ENCODE measurements at places on chromosomes 2 and 18.

- DNase-seq, result no peak
These were observed 46.7 kb upstream of the B3GNT7 start for GRCh38 chr2:231348704-231349373.

GRCh38 chr2:138327967-138328366 is 173.6 kb upstream of the SPOPL start:
- DNase-seq, result no peak

DNA sequence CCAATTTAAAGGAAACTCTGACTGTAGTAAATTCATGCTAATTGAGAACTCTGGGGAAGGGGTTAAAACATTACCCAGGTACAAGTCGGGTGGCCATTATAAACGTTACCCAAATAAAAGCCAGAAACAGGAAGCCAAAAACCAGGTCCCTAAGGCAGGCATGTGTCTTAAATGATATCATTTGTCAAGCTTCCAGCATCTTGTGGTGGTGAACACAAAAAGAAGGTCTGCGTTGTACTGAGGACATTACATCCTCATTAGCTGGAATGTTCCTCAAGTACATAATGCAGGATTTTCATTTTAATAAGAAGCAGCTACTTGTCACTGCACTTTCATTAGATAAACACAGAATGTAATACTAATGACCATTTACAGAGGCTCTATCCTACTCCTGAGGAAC is 10.9 kb downstream of the PTGR3 start:
- no peak for DNase-seq

GRCh38 chr2:104856973-104857261 is 3.0 kb downstream of the POU3F3 start:
- no peak for DNase-seq

DNA sequence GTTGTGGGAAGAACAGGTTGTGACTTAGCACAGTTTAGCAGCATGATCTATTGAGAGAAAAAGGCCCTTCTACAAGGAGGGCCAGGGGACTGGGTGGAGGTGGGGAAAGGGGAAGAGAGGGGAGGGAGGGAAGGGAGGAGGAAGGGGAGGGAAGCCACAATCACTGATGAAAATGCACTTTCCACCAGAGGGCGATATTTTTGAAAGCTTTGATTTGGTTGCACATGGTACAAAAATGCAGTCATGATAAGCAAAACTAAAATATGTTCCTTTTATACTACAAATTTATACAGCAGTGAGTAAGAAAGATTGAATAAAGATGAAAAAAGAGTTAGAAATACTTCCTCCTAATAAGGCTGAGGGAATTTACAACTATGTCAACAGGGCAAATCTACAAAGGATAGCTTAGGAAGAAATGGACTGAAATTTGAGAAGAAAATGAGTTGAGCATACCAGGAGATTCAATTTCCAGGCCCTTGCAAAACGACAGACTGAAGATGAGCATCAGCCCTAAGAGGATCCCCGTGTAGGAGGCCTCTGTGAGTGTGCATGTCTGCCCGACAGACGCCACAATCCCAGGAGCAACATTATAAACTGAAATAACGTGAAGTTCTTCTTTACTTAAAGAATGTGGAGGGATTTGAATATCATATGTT is 17.2 kb downstream of the SH3YL1 start:
- no peak for DNase-seq

DNA sequence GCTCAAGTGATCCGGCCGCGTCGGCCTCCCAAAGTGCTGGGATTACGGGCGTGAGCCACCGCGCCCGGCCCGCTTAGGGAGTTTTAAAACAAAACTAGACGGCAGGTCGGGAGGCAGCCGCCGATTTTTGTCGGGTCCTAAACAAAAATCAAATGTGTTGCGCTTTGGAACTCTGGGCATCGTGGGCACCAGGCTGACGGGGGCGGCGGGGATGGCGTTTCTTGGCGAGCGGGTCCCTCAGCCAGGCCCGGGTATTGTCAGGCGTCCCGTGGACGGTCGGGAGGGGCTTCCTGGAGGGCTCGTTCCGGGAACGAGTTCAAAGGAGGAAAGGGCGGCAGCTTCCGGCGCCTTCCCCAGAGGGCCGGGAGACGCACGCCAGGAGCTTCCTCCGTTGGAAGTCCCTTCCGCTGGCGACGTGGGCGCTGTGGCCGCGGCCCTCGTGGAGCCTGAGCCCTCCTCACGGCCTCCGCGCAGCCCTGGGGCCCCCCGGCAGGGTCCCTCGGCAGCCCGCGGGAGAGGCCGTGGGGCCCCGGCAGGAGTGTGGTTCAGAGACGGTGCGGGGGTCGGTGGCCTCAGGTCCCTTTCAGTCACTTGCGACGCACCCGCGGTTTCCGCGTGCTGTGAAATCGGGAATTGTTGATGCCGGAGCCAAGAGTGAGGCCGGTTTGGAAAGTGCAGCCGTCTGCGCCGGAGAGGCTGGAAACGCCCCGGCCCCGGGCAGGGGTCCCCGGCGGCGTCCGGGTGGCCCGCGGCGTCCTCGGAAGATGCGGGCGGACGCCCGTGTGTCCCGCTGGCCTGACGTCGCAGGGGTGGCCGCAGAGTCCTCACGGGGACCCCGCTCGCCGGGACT is 59.3 kb downstream of the EMILIN2 start:
- DNase-seq, result no peak

DNA sequence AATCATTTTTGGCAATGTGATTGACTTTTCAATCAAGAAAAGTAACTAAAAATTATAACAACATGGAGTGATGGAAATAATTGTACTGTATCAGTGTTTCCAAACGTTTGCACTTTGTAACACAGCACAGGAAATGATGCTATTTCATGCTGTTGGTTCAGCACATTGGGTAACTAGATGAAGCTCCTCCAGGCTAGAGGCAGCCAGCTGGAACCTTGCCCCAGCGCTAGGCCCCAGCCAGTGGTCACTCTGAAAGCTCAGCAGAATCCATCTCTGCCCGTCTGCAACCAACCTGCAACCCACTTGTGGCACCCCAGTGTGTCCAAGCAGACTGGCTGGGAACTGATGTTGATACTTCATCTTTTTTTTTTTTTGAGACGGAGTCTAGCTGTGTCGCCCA is 15.3 kb downstream of the UNC50 start:
- no peak for DNase-seq

DNA sequence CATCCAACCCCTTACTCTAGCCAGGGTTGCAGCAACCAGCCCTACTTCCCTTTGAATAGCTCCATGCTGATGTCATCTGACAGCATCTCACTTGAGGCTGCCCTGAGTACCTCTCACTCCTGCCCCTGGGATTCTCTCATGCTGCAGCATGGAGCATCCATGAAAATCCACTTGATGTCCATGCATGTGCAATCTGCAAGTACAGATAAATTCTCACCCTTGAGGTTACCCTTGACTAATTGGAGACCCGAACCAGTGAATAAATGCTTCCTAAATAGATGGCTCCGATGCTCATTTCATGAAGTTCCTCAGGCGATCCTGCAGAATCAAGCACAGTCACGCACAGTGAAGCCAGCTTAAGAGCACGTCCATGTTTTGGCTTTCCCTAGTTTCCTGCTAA is 298.3 kb downstream of the RBM43 start:
- no peak for DNase-seq

- peak; percentile 28 for DNase-seq
These were observed 68.0 kb downstream of the SERPINB8 start for GRCh38 chr18:64037812-64038414.

DNA sequence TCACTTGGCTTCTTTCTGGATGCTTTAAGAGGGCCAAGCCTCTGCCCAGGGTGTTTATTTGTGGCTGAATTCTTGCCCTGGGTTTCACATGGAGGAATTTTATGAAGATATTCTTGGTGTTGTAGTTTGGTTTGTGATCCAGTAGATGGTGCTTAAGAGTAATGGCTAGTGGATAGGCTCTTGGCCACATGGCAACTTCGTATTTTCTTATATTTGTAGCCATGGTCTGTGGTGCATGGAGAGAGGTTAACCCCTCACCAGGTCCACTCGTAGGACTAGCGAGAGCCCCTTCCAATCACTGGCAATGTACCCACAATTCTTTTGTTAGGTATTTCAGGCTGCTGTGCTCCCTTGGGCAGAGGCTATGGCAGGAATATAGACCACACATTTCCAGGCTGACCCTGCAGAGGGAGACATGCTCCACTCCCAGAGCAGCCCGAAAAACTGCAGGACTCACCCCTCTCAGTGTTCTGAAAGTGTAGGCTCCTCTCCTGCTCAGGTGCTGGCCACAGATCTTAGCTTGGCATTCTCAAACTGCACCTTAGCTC is 582.1 kb upstream of the SETBP1 start:
- DNase-seq, result no peak

- DNase-seq, result peak; percentile 97
These were observed 1541.9 kb upstream of the PIK3C3 start for GRCh38 chr18:40413160-40413559.

DNA sequence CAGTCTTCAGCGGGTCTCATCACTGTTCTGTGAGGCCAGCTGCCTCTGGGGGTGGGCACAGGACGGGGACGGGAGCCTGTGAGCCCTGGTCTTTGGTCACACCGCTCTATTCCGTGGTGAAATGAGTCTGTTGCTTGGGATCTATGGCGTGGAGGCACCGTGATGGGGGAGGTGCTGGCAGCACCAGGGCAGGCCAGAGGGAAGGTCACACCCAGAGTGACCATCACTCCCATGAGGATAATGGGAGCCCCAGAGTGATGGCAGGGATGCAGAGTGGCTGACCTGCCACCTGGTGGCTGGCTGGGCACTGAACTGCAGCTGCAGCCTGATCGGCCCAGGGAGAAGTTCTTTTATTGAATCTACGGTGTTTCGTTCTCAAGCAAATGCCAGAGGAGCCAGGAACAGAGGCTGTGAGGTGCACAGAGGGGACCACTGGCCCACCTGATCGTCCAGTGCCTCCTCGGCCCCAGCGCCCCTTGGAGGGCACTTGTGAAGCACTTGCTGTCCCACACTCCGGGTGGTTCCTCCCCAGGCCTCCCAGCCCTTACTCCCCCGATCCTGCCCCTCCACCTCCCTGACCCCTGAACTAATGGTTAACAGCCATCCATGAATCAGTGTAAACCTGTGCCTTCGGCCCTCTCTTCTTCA is 17.9 kb downstream of the KCNIP3 start:
- DNase-seq, result no peak

DNA sequence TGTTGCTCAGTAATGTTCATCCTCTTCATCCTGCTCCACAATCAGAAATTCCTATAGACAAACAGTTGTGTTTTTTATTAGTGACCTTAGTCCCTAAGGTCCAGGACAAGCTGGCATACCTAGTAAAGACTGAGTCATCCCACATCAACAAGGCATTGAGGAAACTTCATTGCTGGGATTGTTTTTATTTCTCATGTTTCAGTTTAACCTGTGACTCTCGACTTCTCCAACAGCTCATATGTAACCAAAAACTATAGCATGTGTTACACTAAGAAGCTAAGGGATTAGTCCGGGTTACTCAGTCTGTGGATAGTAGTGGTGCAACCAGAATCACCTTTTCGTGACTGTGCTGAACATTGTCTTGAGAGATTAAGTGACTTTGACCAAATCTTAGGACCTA is 292.1 kb downstream of the RDH14 start:
- DNase-seq, result no peak

DNA sequence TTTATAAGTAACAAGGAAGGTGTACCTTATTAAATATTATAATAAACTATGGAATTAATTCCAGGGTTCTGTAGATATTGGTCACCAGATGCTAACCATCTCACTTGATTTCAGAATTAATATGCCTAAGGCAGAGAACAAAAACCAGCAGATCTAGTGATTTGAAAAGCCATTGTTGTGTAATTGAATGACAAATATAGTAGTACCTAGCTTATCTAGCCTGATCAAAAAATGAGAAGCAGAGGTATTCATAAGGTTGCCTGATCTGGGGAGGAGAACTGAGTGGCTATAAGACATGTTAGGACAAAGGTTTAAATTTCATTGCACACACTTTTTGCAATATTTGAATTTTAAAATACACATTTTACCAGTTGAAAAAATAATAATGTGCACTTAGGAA is 132.0 kb upstream of the UBE2E3 start:
- DNase-seq, result no peak

GRCh38 chr18:31596081-31596872 is 4.6 kb downstream of the TTR start:
- DNase-seq, result no peak

DNA sequence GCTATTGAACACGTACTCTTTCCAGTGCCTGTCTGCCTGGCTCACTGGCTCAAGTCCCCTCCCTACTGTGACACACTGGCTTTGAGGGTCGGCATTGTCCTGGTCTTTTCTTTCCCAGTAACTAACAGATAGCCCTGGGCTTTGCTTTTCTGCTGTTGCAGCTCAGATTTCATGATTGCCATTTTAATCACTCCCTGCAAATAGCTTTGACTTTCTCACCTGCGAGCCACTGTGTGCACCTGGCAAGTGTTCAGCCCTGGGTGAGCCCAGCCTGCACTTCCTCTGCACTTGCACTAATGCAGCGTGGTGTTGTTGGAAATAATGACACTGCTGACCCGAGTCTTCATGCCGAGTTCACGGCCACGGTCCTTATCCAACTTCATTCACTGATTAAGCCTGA is 52.9 kb downstream of the DCDC2C start:
- DNase-seq, result no peak

DNA sequence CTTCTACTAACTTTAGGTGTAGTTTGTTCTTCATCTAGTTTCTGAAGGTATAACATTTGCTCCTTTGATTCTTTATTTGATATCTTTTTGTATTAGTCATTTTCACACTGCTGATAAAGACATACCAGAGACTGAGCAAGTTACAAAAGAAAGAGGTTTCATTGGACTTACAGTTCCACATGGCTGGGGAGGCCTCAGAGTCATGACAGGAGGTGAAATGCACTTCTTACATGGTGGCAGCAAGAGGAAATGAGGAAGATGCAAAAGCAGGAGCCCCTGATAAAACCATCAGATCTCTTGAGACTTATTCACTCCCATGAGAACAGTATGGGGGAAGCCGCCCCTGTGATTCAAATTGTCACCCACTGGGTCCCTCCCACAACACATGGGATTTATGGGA is 544.4 kb upstream of the DSEL start:
- DNase-seq, result no peak

DNA sequence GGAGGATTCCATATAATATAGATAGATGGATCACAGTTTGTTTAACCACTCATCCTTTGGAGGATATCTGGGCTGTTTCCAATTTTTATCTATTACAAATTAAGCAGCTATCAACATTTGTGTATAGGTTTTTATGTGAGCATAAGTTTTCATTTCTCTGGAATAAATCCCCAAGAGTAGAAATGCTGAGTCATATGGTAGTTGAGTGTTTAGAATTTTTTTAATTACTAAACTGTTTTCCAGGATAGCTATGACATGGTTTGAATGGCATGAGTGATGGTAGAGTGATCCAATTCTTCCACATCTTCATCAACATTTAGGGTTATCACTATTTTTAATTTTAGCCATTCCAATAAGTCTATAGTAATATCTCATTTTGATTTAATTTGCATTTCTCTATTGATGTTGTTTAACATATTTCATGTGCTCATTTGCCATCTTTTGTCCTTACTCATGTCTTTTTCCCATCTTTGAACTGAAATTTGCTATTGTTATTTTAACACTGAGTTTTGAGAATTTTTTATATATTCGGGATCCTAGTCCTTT is 31.4 kb downstream of the ABCB11 start:
- no peak for DNase-seq
